Cardiac septum (tissue), 1 donor: ENCODE measurements at places on chromosomes 2 and 18. TPM values are rescaled to one million over a fixed set of nuclear protein-coding genes. Genes with fewer than 3 reads are reported as not detected.

- no peak for DNase-seq
These were observed 39.1 kb downstream of the PLEK start for GRCh38 chr2:68404164-68404563.

DNA sequence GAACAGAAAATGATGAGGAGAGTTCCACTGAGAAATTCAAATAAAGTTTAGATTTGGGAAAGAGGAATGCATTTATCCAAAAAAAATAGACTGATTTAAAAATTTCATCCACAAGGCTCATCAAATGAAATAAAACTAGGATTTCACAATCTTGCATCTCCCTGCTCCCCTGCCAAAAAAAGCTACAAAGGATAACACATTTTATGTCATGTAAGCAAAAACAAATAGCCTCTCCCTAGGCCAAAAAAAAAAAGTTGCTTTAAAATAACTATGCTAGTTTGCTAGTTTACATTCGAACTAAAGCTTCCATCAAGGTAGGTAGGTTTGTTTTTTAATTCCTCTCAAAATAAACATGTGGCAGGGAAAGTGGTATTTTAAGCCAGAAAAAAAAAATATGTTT lies 465.5 kb upstream of the ID2 start:
- DNase-seq = no peak

Gene EVX2
- not detected for total RNA-seq

GRCh38 chr2:148922776-148923475 lies 47.9 kb downstream of the KIF5C start:
- no peak for DNase-seq

GRCh38 chr18:26335156-26335555 lies 108.9 kb downstream of the TAF4B start:
- no peak for DNase-seq

Gene TRIB2
- 49.9 TPM for total RNA-seq

DNA sequence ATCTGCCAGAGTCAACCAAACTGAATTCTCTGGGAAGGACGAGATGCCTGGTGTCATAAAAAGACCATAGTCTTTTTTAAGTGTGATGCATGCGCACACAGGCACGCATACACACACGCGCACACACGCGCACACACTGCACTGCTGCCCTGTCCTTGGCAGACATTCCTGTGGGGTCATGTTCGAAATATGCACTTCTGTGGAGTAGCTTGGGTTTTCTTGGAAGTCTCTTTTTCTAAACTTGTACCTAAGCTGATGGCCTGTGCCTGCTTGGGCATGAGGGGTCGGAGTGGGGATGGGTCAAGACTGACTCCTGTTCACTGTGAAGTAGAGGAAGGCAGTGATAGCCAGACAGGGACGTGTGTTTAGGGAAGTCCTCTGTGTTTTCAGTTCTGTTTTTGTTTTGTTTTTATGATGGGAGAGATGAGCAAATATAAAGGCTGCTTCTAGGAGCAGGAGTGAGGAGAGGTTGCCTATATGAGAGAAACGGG lies 4.0 kb upstream of the RMC1 start:
- no peak for DNase-seq

- no peak for DNase-seq
These were observed 385.5 kb upstream of the HNRNPA3 start for GRCh38 chr2:176826984-176827668.

Gene ELOA2
- total RNA-seq = not detected

GRCh38 chr18:1012775-1013174 lies 108.1 kb downstream of the ADCYAP1 start:
- no peak for DNase-seq

DNA sequence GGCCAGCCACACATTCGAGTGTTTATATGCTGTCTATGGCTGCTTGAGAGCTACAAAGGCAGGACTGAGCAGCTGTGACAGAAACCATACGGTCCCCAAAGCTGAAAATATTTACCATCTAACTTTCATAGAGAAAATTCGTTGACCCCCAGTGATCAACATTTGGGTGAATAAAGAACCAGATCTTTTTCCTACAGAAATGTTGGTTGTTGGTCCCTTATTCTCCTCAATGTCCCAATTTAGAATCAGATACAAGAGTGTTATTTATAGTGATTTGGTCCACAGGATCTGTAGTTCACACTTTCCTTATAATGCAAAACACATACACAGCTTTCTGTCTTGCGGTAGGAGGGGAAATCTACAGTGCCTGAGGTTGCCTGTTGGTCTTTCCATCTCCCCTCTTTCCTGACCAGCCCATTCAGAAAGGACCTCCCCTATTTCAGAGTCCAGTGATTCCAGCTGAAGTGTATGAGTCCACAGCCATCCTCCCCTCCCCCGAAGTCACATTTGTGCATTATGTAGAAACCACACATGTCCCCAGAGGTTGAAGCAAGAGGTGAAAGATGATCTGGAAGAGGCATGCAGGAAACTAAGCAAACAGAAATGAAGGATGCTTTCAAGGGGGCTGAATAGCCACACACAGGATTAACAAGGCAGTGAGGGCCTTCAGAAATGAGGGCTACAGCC lies 61.9 kb downstream of the SPRED2 start:
- no peak for DNase-seq

Gene ATP5F1A
- 1,569 TPM for total RNA-seq

DNA sequence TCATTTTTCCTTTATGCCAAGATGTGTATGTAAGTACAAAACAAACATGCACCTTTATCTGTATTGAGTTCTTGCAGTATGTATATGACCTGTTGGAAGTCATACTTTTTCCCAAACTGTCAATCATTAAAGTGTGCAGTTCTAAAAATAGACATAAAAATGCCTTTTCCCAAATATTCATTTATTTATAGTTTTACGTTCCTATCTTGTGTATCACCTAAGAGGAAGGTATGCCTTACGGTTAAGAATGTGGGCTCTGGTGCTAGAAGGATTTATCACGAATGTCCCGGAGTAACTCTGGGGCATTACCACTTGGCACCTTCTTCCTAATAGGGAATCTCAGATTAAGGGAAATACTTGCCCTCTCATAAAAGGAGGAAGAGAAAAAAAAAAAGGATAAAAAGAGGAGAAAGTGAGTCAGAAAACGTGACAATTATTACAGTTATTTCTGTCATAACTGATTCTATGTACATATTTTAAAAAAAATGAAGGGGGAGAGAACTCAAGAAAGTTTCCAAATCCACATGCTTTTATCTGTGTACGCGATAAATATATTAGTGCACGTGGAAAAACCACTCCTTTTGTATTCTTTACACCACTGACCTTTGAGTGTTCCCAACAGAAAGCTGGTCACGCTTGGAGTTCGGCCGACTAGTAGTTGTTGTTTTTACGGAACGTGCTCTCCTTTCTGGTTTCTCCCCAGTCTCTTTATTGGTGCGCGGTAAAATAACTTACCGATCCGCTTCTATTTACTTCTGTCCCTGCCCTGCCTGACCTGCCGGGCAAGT lies 721 bp downstream of the MCEE start:
- no peak for DNase-seq

GRCh38 chr2:219278655-219279150 lies 463 bp upstream of the DNAJB2 start:
- no peak for DNase-seq

DNA sequence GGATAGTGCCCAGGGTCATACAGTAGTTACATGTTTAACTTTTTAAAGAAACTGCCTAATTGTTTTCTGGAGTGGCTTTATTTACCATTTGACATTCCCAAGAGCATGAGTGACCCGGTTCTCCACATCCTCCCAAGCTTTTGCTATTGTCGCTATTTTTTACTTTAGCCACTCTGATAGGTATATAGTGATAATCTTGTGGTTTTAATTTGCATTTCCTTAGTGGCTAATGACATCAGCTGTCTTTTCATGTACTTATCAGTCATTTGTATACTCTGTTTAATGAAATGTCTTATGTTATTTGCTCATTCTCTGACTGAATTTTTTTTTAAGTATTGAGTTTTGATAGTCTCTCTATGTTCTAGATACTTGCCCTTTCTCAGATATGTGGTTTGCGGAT lies 109.7 kb upstream of the HS6ST1 start:
- no peak for DNase-seq

- DNase-seq = no peak
These were observed 30.9 kb downstream of the SKA1 start for GRCh38 chr18:50405582-50406271.

Gene SPATA3
- total RNA-seq = not detected

- no peak for DNase-seq
These were observed 2.8 kb downstream of the CYTIP start for GRCh38 chr2:157441072-157441454.

DNA sequence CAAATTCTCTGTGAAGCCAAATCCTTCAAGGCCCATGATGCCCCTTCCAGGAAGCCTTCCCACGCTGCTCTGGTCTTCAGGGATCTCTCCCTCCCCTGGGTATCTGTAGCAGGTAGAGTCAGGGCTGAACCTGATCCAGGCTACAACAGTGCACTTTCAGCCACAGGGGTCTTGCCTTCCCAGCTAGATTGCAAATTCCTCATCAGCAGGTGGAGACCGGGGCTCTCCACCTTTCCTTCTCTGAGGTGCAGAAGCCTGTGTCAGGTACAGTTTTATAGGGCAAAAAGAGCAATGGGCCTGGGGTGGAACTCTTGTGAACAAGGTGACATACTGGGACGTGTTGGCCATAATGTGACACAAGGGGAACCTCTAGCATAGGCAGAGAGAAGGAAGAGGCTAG lies 312.9 kb downstream of the MYCN start:
- no peak for DNase-seq

GRCh38 chr18:58525928-58526424 lies 102.9 kb downstream of the ALPK2 start:
- no peak for DNase-seq

GRCh38 chr18:77129150-77129551 lies 3.4 kb downstream of the MBP start:
- DNase-seq = no peak

DNA sequence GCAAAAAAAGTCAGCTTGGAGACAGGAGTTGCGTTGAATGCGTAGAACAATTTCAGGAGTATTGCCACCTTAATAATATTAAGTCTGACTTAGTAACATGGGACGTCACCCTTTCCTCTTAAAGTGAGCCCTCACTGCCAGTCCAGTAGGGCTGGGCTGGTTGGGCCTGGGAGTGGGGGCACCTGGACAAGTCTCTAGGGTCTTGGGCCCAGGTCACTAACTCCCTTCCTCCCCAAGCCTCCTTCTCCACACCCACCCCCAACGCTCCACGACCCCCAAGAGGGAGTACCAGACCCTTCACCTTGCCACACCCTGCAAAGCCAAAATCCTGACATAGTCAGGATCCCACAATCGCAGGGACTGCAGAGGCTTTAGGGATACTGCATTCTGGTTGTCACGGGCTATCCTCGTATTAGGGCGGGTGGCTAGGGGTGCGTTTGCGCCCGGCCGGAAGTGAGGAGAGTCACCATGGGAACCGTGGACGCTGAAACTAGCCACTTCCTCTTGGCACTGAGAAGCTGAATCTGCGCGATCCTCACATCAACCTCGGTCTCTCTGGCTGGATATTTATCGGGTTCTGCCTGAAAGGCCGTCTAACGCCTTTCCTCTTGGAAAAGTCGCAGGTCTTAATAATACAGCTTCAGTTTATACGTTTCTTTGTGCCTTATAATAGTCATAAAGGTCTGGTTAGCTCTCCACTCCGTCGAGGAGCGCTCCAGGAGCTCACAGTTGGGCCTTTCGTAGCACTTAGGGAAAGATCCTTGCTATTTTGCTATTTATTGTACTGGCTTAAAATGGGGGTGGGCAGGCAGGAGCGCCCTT lies 10.3 kb upstream of the CXXC1 start:
- peak; percentile 88 for DNase-seq

DNA sequence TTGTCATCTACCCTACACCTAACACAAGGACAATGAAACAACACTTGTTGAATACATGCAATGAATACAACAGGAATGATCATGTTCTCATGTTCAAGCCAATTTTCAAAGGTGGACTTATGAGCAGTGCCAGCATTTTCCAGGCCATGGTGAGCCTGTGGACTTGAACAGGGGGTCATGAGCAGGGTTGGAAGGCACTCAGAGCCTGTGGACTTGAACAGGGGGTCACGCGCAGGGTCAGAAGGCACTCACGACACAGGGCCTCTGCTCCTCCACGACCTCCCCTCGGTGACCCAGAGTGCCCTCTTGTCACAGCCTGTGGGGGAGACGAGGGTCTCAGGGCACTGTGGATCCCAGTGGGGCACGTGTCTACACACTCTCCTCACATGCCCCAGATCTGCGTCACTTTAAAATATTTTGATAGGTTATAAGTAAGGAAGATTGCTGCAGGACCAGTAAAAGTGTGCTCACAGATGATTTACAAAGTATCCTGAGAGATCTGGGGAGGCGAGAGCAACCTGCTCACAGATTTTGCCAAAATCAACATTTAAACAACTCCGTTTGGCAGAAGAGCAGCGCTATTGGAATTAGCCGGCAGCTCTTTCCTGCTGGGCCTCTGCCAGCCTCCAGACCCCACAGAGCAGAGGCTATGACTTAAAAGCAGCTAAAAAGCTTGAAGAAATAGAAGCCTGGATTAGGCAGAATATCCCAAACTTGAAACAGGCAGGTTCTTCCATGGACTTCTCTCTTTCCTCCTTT lies 121.9 kb downstream of the TMEM18 start:
- no peak for DNase-seq

Gene CPLX4
- total RNA-seq = not detected

- no peak for DNase-seq
These were observed 700.9 kb upstream of the SYT4 start for GRCh38 chr18:43978174-43978573.

Gene ZNF516
- 14.7 TPM for total RNA-seq

- DNase-seq = no peak
These were observed 36.9 kb downstream of the UNC80 start for GRCh38 chr2:209808521-209808920.

DNA sequence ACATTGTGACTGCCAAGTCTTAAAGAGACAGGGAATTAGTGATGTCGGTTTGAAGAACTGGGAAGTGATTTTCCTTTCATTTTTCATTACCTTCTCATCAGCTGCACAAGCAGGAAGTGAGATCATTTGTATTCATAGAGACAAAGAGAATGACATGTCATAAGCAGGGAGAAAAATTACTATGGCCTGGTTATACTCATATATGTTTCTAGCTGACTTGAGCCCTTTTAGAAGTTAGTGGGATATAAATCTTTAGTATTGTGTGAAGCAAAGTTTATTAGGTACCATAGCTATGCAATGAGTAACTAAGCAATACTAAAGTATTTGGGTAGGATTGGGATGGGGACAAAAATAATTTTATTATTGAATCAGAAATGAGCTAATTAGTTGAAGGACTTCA lies 284.1 kb downstream of the PID1 start:
- DNase-seq = no peak

Gene NOSTRIN
- 8.9 TPM for total RNA-seq

GRCh38 chr2:58976375-58977071 lies 735.4 kb upstream of the FANCL start:
- no peak for DNase-seq

DNA sequence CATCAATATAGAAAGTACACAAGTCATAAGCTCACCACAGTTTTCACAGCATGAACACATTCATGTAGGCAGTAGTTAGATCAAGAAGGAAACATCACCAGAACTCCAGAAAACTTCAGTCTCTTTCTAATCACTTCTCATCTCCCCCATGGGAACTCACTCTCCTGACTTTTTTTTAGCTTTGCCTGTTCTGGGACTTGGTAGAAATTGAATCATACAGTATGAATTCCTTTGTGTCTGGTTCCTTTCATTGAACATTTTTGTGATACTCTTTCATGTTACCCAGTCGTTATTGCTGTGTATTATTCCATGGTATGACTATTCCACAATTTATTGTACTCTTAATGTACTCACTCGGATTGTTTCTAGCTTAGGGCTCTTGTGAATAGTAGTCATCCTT lies 160.2 kb downstream of the TAF4B start:
- DNase-seq = no peak
